Epithelial cell of proximal tubule (primary cell): ENCODE measurements at places on chromosomes 12 and 14. TPM values are rescaled to one million over a fixed set of nuclear protein-coding genes. Genes with fewer than 3 reads are reported as not detected.

GRCh38 chr14:88045705-88046104 lies 40.8 kb downstream of the GPR65 start:
- no peak for DNase-seq

GRCh38 chr12:26046203-26046602 lies 78.6 kb downstream of the BHLHE41 start:
- no peak for DNase-seq

GRCh38 chr14:67851785-67852410 lies 32.3 kb downstream of the RAD51B start:
- DNase-seq: no peak

DNA sequence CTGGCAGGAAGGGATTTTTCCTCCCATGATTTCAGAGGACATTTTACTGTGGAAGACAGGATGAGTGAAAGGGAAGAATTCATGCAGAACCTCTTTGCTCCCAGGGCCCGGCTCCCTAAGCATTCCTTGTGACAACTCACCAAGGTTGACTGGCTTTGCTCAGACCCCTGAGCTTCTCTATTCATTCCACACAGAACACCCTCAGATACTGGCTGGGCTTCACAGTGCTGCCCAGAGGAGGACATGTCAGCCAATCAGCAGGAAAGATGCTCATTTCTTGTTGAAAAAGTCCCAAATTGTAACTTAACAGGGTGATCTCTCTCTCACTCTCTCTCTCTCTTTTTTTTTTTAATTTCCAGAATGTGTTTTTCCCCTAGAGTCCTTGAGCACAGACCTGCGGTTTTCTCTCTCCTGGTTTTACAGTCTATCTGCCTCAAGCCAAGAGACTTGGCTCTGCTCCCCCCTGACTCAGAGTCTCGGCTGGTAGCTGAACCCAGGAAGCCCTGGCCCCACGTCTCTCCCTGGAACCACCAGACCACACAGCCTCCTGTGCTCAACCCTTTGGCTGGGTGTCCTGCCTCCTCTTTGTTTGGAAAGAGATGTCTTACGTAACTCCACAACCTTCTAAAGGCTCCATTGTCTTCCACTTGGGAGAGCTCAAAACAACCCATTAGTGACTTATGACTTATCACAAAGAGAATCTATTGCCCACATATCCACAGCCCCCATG lies 43.9 kb downstream of the SSPN start:
- peak; percentile 94 for DNase-seq

DNA sequence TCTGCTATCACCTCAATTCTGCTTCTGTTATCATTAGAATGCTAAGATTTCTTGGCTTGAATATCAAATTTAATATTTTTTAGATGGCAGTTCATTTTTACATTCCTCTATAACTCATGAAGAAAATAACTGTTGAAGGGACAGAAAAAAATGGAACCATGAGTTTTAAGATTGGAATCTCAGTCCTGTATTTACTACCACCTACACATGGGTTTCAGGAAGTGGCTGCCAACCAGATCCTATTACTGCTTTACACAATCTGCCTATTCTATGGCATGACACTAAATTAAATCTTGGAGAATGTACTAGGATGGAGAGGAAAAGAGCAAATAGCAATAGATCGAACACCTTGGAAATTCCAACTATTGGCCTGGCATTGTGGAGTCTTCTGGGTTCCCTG lies 140.8 kb downstream of the DUSP6 start:
- DNase-seq: no peak

DNA sequence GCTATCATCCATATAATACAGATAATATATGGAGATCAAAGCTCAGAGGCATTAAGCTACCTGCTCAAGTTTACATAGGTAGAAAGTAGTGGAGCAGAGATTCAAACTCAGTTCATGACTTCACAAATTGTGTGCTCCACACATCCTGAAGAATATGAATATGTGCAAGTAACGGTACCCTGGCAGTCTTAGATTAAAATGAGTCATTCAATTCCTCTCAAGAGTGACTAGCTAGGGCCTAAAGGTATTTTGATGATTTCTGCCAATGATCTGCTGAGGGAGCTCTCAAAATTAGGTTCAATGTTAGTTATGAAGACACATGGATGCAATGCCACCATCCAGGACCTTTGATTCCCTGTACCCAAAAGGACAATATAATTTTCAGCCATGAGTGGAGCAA lies 58.9 kb downstream of the GRIP1 start:
- no peak for DNase-seq

The AKT1 gene
- 162 and 203 TPM in 2 replicates for total RNA-seq

The LRRC10 gene
- not detected in 2 replicates for total RNA-seq
